CD4-positive, alpha-beta T cell treated with Interferon gamma for 1 hour (primary cell): ENCODE measurements at places on chromosomes 3 and 15.

DNA sequence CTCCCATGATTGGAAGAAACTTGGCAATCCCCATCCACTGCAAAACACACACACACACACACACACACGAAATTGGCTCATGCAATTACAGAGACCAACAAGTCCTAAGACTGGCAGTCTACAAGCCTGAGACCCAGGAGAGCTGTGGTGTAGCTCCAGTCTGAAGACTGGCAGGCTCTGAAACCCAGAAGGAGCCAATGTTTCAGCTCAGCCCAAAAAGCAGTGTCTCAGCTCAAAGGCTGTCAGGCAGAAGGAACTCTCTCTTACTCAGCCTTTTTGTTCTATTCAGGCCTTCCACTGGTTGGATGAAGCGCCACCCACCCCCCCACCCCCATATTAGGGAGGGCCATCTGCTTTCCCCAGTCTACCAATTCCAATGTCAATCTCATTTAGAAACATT is 32.1 kb downstream of the MESD start:
- no peak for DNase-seq

DNA sequence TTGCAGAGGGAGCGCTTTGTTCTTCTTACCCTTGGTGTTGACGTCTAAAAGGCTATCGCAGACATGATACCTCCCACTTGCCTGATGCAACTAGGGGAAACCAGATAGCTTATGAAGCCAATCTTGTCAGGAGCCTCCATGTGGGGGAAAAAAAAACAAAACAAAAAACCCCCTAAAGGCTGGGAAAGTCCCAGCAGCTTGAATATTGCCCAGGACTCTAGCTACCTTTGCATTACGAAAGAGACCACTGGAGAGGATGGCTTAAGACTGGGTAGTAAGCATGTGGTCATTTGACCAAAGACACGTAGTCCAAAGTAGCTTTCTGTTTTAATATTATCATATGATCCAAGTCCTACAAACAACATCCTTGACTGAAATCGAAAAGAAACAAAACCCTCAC is 120.7 kb upstream of the WNT5A start:
- no peak for DNase-seq

DNA sequence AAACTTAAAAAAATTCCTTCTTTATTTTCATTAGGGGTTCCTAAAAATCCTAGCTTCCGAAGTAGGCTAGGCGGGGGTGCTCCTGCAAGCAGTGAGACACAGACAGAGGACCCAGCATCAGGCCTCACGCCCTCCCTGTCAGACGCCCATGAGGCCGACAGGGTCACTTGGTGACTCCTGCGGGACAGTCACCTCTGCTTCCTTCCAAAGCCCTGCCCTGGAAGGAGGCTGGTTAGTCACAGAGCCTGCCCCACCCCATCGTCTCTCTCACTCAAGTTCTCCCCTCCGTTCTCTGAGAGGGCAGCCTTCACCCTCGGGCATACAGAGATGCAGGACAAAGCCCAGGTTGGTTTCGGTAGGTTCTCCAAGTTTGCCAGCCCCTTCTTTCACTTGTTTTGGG is 38.6 kb downstream of the EHD4 start:
- DNase-seq, result no peak

- DNase-seq, result no peak
Measured at GRCh38 chr3:145776782-145777408, 384.1 kb downstream of the PLOD2 start.

- DNase-seq, result no peak
Measured at GRCh38 chr3:56288258-56288657, 180.0 kb downstream of the ERC2 start.

- no peak for DNase-seq
Measured at GRCh38 chr3:133153382-133153781, 115.2 kb downstream of the TMEM108 start.

DNA sequence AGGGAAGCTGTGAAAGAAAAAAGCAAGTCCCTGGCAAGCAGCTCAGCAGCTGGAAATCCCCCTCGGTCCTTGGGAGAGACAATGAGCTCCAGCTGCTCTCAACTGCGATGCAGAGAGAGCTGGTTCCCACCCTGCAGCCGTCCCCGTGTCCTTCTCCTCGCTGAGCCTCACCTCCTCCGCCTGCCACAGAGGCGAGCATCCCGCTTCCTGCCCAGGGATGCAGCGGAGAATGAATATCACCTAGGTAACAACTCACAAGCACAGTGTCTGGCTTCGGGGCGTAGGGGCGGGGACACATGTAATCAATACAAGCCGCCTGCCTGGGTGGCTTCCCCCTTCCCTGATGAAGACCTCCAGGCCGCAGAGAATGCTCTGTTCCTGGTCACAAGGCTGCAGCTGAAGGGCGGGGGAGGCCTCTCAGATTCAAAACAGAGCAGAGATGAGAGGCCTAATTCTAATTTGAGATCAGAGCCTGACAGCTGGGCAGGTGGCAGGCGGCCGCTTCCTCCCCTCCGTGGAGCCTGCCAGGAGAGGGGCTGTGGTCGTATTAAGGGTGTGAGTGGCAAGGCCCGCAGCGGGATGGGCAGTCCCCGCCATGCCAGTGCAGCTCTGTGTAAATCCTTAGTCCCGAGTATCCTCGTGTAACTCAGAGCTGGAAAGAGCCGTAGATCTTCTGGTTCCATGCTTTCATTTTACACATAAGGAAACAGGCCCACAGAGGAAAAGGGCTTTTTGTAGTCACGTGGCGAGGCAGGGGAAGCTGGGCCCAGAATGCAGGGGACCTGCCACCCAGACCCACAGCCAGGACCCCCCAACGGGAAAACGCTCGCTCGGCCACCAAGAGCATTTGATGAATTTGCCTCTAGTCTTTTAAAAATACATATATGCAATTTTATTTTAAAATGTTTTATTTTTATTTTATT is 24.3 kb downstream of the ZDHHC19 start:
- no peak for DNase-seq

GRCh38 chr15:41650806-41651205 is 9.4 kb upstream of the MGA start:
- no peak for DNase-seq

DNA sequence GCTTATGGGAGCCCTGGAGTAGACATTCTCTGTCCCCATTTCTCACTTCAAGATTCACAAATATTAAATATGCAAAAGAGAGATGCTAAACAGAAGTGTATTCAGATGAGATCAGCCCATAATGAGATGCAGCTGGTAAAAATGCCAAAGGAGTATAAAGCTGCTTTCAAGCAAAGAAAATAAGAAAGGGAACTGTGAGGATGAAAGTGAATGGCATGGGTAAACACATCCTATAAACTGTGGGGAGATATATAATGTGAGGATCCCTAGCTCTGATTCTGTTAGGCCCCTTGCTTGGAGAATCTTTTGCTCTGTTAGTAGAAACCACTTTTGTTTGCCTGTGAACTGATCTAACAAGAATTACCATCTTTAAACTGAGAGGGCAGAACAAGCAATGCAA is 396.6 kb downstream of the SOX2 start:
- DNase-seq, result no peak

DNA sequence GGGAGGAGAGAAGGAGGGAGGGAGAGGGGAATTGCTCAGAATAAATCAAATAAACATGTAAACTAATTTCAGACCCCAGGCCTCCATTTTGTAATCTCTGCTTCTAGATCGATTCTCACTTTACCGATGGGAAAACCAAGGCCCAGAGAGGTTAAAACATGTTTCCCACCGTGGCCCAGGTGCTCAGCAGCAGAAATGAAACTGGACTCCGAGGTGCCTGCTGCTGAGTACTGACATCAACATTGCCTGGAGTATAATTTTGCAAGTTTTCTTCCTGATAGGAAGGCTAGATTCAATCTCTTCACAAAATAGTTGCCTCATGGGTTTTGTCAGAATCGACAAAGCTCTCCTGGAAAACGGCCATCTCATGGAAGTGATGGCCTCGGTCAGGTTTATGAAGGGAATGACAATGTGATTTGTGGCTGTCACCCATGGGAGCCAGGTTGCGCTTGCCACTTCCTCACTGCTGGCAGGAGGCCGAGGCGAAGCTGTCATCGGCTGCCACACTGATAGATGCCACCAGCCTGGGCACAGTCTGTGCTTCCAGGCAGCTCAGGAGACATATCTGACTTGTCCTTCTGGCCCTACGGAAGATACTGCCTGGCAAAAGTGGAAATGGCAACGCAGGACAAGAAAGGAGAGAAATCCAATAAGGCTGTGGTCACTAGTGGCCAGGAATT is 133.1 kb upstream of the LRRN1 start:
- no peak for DNase-seq

DNA sequence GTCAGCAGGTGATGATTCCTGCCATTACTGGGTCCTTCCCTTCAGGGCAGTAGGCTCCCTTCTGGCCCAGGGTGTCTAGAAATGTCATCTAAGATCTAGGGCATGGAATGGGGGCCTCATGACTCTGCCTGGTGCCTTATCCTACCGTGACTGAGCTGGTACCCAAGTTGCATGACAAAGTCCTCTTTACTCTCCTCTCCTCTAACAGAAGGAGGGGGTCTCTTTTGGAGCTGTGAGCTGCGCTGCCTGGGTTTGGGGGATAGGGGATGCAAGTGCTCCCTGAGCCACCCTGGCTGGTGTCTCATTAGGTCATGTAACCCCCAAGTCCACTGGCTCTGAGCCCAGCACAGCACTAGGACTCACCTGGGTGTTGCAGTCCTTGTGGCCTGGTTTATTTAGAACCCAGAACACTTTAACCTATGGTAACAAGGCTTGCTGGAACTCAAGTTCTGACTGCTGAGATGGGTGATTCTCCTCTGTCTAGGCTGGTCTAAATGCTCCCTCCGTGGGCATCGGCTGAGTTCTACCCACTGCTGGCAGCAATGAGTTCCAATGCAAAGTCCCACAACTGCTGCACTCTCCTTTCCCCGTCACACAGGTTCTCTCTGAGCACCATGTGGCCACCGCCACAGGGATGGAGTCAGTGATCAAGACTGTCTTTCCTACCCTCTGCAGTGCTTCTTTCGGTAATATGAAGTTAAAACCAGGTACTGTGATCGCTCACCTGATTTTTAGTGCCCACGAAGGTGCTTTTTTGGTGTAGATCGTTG is 34.0 kb downstream of the XXYLT1 start:
- DNase-seq, result no peak

DNA sequence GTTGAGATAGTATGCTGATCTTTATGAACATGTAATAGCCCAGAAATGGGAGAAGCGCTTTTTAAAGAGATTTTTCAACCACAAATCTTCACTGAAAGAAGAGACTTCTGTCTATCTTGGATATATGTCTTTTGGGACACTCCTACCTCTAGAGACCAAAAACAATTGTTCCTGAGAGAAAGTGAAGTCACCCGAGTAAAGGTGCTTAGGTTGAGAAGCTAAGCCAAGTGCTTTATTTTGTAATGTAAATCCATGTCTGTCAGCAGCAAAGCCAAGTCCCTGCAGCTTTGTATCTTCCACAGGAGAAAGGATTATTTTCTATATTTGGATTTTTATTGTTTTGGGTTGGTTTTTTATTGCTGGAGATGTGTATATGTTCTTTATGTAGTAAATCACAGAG is 32.1 kb upstream of the B3GALNT1 start:
- no peak for DNase-seq

DNA sequence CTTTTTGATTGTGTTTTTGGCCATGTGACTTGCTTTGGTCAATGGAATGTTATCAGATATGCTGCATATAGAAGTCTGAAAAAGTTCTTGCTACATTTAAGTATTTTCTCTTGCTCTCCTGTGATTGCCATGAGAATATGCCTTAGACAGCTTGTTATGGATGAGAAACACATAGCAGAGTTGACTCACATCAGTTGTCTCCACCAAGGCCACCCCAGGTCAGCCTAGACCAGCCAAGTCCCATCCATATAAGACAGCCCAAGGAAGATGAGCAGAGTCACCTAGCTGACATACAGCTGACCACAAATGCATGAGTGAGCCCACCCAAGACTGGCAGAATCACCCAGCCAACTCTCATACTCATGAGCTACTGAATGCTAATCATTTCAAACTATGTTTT is 153.0 kb downstream of the THRB start:
- DNase-seq, result no peak

DNA sequence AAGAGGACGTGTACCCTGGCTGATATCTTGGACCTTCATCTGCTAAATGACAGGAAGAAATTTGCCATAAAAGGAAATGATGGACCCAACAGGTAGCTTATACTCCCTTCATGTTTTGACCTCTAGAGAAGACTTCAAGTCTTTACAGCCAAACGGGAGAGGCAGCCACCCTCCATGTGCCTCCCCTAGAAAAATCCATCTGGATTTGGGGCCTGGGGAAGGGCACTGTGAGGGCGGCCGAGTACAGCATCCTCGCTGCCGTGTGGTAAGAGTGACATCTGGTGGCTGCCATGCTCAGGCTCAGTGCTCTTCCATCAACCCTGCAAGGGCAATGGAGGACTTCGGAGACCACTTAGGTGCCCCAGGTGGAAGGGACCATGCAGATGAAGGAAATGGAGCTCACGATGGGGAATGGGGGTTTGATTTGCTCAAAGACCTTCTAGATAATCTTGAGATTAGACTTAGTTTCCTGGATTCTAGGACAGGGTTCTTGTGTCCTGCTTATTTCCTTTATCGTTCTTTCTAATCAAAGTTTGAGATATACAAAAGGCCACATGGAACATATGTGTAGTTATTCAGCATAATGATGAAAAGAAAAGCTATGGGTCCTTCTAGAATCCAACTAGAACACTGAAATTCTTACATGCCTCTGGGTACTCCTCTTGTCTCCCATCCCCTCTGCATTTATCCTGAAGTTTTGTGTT is 44.4 kb downstream of the AQP9 start:
- peak; percentile 5 for DNase-seq

GRCh38 chr3:117308756-117309155 is 599.2 kb downstream of the TUSC7 start:
- no peak for DNase-seq
